ENCODE measurements at places on chromosomes 6 and 20.

GRCh38 chr6:135675026-135675425 lies 176.5 kb upstream of the PDE7B start:
- DNase-seq = no peak

DNA sequence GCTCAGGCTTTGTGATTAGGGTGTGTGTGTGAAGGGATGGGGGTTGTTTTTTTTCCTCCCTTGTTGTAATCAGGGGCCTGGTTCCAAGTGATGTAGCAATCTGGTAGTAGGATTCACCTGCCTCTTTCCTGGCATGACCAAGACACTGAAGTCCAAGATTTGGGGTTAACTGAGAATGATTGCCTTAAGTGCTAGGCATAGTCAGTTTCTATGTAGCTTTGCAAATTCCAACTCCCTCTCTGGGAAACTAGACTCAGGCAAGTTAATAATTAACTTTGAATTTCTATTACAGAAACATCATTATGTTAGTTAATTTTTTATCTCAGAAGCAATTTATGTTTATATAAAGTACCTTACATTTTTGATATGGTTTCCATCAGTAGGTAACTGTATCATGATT lies 43.6 kb downstream of the NUS1 start:
- no peak for DNase-seq

- DNase-seq = no peak
Measured at GRCh38 chr20:34179637-34180360, 61.4 kb upstream of the ASIP start.

GRCh38 chr6:115932481-115932880 lies 128.2 kb downstream of the FRK start:
- no peak for DNase-seq

- DNase-seq = no peak
Measured at GRCh38 chr20:31890646-31891045, 20.2 kb downstream of the TTLL9 start.

- no peak for DNase-seq
Measured at GRCh38 chr6:7433121-7433617, 43.6 kb downstream of the RIOK1 start.

DNA sequence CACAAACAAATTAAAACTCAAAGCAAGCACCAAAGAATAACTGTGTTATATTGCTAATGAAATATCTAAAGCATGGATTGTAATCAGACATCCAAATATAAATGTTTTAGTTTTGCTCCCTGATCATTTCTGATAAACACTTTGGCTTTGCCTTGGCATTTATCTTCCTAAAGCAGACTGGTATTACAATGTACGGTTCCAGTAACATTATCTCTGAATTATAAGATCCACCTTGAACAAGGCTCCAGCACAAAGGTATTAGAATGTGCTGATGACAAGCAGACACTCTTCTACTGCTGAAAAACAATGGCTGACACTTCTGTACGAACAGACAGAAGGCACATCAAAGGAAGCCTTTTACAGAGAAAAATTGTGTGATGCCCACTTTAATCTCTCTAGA lies 74.6 kb downstream of the INSM1 start:
- no peak for DNase-seq

DNA sequence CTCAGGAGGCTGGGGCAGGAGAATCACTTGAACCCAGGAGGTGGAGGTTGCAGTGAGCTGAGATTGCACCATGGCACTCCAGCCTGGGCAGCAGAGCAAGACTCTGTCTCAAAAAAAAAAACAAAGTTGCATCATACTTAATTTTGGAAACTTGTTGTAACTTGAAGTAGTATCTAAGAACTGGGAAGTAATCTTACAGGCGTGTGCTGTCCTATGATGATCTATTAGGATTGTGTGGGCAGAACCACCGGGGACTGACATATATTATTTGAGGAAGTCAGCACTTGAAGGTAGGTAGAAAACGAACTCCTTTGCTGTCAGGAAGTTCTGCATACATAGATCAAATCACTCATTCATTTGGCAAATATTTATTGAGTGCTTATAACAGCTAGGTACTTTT lies 188.5 kb downstream of the ZNF217 start:
- no peak for DNase-seq

All from stimulated activated CD4-positive, alpha-beta T cell treated with anti-CD3 and anti-CD28 coated beads, Interleukin-2, amount 100 ng/mL, for 24 hours (primary cell).